ENCODE measurements at places on chromosomes 16 and 17. TPM values are rescaled to one million over a fixed set of nuclear protein-coding genes. Genes with fewer than 3 reads are reported as not detected.

DNA sequence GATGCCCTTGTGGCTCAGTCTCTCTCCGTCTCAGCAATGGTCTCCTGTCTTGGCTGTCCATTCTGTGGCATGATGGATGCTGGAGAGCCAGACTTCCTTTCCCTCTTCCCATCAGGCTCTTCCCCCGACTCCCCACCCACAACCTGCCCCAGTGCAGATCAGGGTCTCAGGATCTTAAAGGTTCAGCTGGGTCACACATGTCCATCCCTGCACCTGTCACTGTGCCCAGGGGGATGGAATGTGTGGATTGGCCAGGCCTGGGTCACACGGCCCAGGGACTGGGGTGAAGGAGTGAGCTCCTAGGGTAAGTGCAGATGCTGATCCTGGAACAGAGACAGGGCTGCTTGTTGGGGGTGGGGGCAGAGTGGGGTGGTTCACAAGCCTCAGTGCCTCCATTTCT lies 23.0 kb downstream of the ADGRG5 start:
- no peak for DNase-seq

GRCh38 chr17:5902181-5903140 lies 167.7 kb upstream of the WSCD1 start:
- no peak for DNase-seq

Gene SLC13A2
- not detected for total RNA-seq

GRCh38 chr16:85483424-85483823 lies 129.7 kb upstream of the GSE1 start:
- no peak for DNase-seq

Measured in WTC11 (cell line).